ENCODE measurements at places on chromosomes 2 and 18. TPM values are rescaled to one million over a fixed set of nuclear protein-coding genes. Genes with fewer than 3 reads are reported as not detected.

DNA sequence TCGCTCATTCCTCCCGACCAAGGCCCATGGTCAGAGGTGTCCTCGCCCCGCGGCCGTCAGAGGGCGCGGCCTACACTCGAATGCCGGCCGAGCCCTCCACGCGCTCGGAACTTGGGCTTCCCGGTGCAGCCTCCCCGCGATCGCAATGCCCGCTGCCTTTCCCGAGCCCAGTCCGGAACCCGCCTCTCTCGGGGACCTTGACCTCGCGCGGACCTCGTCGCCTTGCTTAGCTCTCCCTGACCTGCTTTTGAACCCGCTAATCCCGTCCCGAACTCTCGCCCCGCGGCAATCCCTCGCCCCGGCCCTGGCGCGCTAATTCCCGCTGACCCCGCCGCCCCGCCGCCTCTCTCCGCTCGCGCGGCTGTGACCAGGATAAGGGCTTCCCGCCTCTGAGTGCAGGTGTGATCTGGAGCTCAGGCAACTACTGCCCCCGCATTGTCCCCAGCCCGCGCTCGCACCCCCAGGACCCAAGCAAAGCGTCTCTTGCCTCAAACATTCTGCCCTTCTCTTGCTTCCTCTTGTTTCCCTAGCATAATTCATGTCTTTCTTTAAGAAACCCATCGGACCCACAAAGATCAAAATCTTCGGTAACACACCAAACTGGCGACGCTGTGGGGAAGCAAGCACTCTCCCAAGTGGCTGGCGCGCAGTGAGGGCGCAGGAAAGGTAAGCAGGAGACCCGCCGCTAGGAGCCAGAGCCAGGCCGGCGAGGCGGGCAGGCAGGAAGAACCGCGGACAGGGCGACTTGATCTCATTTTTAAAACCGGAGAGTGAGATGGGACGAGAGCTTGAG is 46.6 kb upstream of the ATP6V1B1 start:
- no peaks in the 10 kb centered on the region for H3K36me3 ChIP-seq
- no peak overlapping the region for H3K4me3 ChIP-seq
- no peaks in the 10 kb centered on the region for H3K4me1 ChIP-seq
- peaks cover 95% of the 10 kb centered on the region for H3K27me3 ChIP-seq
- DNase-seq = no peak

DNA sequence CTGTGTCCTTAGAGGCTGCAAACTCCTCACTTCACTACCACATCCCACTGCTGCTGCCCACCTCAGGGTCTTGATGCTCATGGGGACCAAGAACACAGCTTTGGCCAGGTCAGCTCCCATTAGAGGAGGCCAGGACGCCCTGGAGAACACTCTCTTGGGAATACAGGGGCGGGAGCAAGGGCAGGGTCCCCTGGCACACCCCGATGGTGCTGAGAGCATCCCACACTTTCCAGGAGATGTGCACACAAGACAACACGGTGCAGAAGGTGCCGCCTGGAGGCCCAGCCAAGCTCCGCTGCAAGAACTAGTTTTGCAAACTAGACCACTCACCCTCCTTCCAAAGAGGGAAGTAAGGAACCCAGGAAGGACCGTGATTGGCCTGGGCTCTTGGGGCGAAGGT is 304.4 kb upstream of the SALL3 start:
- no peaks in the 10 kb centered on the region for H3K36me3 ChIP-seq
- H3K4me1 ChIP-seq = no peaks in the 10 kb centered on the region
- no peak overlapping the region for H3K27ac ChIP-seq
- H3K4me3 ChIP-seq = no peak overlapping the region

DNA sequence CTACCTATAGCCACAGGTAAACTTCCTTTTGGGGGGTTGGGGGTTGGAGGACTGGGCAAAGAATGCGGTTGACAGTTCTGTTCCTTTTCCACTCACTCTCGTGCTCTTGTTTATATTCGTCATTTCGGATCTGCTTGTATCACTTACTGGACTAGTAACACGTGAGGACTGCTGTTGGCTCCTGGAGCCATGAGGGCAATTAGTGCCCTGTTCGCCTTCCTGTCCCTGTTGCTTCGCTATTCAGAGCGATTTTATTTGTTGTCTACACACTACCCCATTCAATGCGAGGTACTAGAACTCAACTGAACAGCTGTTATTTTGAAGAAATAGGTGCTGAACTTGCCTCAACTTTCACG is 1.1 kb downstream of the KCNJ3 start:
- no peaks in the 10 kb centered on the region for H3K36me3 ChIP-seq
- no peak overlapping the region for H3K4me3 ChIP-seq
- H3K27ac ChIP-seq = no peak overlapping the region
- DNase-seq = no peak

DNA sequence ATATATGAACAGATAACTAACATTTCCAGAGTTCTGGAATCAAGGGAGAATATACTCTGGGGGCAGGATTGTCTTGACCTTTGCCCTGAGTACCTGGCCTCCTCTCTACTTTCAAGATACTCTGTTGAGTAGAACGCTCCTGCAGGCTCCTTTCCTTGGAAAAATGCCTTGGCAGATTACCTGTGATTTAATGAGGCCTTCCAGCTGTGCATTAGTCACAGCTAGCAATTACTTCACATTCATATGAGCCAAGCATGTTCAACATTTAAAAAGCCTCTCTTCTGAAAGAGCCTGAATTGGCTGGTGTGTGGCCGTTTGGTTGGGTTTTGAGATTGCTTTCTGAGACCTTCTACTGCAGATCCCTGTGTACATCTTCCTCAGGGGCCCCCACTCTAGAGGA is 142.2 kb downstream of the PLCL1 start:
- H3K4me1 ChIP-seq = no peaks in the 10 kb centered on the region
- no peak overlapping the region for H3K4me3 ChIP-seq
- H3K27me3 ChIP-seq = no peaks in the 10 kb centered on the region

DNA sequence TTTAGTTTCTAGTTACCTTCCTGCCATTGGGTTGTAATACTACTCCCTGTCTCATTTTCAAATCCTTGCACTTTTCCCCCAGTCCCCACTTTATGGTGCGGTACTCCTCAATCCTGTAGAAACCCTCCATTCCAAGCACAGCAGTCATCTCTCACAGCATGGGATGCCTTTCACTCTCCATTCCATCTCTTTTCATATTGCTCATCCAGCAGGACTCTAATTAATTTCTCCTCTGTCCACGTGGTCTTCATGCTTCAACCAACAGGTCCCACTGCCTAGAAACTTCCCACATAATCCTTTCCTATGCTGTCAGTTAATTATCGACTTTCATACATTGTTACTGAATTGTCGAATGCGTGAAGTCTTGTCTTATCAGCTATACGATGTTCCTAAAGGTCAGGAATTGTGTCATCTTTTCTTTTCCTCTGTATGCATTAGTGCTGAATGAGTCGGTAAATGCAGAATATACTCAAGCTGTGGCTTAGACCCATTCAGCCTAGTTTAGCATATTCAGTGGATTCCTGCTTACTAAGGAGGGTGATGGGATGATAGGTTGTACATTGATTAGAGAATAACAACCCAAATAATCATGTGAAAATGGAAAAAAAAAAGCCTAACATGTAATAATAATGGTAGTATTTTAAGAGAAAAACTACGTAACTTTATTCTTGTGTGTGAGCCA is 89.7 kb downstream of the CRIM1 start:
- H3K27me3 ChIP-seq = no peaks in the 10 kb centered on the region
- no peak overlapping the region for H3K27ac ChIP-seq
- H3K4me1 ChIP-seq = peaks cover 8% of the 10 kb centered on the region
- DNase-seq = no peak
- peaks cover 17% of the 10 kb centered on the region for H3K36me3 ChIP-seq

GRCh38 chr18:49028801-49029506 is 78.2 kb upstream of the SMAD7 start:
- no peaks in the 10 kb centered on the region for H3K27me3 ChIP-seq
- no peaks in the 10 kb centered on the region for H3K4me1 ChIP-seq
- H3K36me3 ChIP-seq = no peaks in the 10 kb centered on the region
- no peak for DNase-seq

ATRAID gene
- 90.0 TPM for total RNA-seq

DNA sequence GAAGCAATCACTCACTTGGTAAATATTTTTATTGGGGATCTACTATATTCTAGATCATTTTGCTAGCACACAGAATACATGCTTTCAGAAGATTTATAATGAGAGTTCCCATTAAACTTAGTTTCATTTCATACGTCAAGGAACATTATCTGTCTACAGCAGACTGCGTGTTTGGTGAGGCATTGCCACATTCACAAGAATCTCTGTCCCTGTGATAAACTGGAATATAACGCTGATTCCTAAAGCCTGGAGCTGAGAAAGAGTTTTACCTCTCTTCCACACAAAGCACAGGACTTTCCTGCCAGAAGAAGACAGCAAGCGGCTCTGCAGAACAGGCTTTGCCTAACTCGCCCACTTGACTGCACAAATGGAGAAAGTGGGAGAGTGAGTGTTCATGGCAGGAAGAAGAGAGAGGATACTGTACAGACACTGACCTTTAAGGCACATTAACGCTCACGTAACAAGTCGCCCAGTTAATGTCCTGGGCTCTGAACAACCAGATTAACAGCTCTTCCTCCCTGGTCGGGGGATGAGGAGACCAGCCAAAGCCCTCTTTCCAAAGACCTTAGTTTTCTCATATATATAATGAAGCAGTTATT is 356.2 kb downstream of the GPD2 start:
- no peak overlapping the region for H3K27ac ChIP-seq
- no peak for DNase-seq

DNA sequence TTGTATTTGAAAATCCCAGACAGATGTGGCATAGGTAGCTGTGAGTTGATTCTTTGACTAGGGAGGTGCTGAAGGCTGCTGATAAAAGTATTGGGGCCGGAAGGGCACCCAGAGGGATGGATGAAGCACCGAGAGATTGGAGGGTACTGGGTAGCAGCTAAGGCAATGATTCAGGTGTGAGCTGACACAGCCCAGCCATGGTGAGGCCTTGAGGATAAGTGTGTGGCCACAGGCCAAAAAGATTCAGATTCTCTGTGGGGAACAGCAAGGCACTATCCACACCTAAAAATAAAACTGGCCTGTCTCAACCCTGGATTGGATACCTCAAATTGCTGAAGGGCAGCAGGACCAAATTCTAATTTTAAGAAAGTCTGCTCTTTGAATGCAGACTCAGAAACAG is 35.2 kb downstream of the RDH14 start:
- H3K27me3 ChIP-seq = no peaks in the 10 kb centered on the region
- H3K4me1 ChIP-seq = peaks cover 7% of the 10 kb centered on the region
- no peak for DNase-seq
- no peak overlapping the region for H3K4me3 ChIP-seq
- no peak overlapping the region for H3K27ac ChIP-seq

GRCh38 chr2:233976087-233976486 is 58.9 kb downstream of the TRPM8 start:
- no peak for DNase-seq
- no peak overlapping the region for H3K4me3 ChIP-seq
- no peaks in the 10 kb centered on the region for H3K36me3 ChIP-seq

Measured in lung (tissue), 17 donors.